ENCODE measurements at places on chromosomes 16 and 17.

GRCh38 chr17:58665946-58666857, 25.6 kb downstream of the TEX14 start:
- DNase-seq, result no peak

GRCh38 chr17:29283496-29283895, 10.5 kb downstream of the NUFIP2 start:
- DNase-seq, result no peak

GRCh38 chr16:10121491-10121890, 60.7 kb downstream of the GRIN2A start:
- DNase-seq, result no peak

- no peak for DNase-seq
Measured at GRCh38 chr17:68565661-68566441, 35.3 kb downstream of the FAM20A start.

GRCh38 chr17:50325906-50326305, 20.0 kb upstream of the XYLT2 start:
- DNase-seq, result no peak

- DNase-seq, result peak; percentile 52
Measured at GRCh38 chr17:64063766-64064224, 43.4 kb upstream of the ICAM2 start.

DNA sequence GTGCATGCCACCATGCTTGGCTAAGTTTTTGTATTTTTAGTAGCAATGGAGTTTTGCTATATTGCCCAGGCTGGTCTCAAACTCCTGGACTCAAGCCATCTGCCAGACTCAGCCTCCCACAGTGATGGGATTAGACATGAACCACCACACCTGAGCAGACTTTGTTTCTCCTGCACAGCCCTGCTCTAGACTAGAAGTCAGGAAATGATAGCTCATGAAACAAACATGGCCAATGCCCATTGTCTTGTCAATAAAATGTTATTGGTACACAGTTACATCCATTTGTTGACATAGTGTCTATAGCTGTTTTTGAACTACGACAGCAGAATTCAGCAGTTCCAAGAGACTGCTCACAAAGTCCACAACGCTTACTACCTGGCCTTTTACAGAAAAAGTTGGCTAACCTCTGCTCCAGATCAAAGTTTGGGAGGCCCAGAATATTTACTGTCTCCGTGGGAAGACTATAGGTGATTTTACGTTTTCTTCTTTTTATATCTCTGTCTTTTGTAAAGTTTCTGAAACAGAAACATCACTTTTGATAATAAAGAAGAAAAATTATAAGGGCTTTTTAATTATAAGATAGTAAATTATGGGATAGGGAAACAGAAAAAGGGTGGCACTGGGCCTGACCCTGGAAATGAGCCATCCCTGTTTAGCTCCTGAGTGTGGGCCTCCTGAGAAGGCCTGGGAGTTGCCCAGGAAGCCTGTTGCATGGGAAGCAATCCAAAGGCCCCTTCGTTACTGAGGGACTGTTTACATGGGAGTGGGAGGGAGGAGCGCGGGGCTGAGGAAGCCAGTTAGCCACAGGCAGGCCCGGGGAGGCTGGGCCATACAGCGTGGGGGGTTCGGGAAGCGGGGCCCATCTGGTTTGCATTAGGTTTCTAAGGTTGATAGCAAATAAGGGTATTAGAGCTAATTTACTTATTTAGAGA, 201.5 kb downstream of the IRF8 start:
- peak; percentile 3 for DNase-seq

DNA sequence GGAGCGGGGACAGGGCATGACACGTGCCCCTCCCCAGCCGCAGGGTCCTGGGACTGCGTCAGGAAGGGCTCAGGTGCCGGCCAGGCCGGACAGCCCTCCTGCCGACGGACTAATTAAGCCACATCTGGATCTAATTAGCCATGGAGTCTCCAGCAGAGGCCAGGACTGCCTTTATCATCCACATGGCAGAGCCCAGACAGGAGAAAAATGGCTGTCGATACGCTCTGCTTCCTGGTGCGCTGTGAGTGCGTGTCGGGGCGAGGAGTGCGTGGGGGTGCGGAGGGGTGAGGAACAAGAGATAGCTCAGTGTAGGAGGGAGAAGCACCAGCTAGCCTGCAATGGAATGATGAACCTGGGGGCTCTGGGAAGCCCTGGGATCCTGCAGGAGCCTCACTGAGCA, 218.8 kb downstream of the IRF8 start:
- no peak for DNase-seq

GRCh38 chr16:66984892-66985311, 3.5 kb upstream of the CES4A start:
- no peak for DNase-seq

- no peak for DNase-seq
Measured at GRCh38 chr16:17295948-17296347, 174.8 kb downstream of the XYLT1 start.

- no peak for DNase-seq
Measured at GRCh38 chr17:48440669-48441068, 10.7 kb upstream of the SKAP1 start.

GRCh38 chr17:75404731-75405364, 630 bp downstream of the GRB2 start:
- DNase-seq, result peak; percentile 53

GRCh38 chr17:9798008-9798407, 6.6 kb upstream of the DHRS7C start:
- no peak for DNase-seq

DNA sequence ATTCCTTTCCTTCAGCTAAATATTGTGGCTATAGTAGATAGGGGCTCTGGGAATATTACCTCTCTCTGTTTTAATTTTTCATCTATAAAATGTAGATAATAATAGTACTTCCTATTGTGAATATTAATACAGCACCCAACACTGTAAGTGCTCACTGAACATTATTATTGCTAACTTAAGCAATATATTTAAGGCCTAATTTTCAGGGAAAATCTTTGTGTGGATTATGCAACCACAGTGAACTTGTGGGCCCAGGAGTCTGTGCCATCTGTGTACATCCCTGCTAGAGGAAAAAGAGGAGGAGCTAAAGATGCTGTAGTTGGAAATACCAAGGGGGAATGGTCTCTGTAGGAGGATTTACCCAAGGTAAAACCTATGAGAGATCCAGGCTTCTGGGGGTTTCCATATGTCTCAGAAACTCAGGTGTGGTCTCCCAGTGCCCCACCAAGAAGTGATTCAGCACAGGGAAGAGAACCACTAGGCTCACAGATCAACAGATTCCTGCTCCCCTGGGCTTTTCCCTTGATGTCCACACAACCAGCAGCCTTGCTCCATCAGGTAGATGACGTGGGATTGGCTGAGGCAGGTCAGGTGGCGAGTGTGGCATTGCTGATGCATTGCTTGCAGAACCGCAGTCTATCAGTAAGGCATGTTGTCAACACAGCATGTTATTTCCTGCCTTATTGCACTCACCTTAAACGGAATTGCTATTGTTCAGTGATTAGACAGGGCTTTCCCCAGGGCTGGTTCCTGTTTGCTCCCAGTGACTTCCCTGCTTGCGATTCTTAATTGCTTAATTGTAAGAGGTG, 1.6 kb upstream of the N4BP1 start:
- DNase-seq, result peak; percentile 71

DNA sequence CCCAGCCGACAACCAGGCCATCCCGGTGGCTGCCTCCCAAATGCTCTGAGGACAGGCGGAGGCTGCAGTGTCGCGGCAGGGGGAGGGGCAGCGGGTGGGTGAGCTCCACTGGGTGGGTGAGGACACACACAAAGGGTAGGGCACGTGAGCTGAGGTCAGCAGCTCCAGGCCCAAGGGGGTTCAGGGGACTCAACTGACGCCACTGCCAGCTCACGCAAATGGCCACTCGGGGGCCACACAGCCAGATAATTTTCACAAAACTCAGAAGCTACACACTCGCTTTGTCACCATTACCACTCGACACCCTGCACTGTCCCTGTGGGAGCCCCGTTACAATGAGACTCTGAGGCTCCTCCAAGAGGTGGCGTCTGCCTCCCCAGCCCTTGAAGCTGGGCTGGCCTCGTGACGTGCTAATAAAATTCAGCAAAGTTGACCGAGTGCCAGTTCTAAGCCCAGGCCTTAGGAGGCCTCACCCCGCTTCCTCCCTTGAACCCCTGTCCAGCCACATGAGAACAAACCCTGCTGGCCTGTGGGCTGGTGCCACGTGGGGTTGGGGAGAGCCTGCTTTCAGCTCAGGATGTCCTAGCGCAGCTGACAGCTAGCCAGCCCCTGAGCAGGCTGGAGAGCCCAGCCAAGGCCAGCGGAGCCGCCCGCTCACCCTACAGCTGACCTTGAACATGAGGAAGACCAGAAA, 56.9 kb downstream of the RMI2 start:
- no peak for DNase-seq

GRCh38 chr17:40579471-40579870, 14.2 kb upstream of the CCR7 start:
- no peak for DNase-seq

- DNase-seq, result no peak
Measured at GRCh38 chr17:70110443-70110880, 35.4 kb downstream of the KCNJ16 start.

GRCh38 chr17:49987290-49987585, 7.8 kb downstream of the DLX3 start:
- DNase-seq, result no peak

DNA sequence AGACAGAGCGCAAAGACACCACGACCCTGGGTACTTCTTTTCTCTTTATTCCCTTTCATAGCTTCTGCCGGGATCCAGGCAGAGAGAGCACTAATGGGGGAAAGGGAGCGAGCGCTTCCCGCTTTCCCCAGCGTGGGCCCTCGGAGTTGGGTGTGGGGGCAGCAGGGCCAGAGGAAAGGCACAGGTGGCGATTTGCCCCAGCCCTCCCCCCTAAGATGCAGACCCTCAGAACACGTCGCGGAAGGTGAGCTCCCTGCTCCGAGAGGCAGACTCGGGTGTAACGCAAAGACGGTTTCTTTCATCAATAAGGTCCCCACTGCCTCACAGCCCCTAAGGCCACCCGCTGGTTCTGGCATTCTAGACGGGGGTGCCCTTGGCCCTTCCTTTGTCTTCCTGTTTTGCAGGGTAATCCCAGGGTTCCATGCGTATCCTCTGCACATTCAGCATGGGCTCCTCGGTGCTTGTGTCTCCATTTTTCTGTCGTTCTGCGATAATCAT, 570 bp upstream of the NME3 start:
- DNase-seq, result no peak

- no peak for DNase-seq
Measured at GRCh38 chr16:27726621-27727261, 176.8 kb downstream of the KATNIP start.

- no peak for DNase-seq
Measured at GRCh38 chr17:322006-322780, 30.4 kb downstream of the RPH3AL start.

- no peak for DNase-seq
Measured at GRCh38 chr16:25563700-25564099, 128.1 kb upstream of the HS3ST4 start.

DNA sequence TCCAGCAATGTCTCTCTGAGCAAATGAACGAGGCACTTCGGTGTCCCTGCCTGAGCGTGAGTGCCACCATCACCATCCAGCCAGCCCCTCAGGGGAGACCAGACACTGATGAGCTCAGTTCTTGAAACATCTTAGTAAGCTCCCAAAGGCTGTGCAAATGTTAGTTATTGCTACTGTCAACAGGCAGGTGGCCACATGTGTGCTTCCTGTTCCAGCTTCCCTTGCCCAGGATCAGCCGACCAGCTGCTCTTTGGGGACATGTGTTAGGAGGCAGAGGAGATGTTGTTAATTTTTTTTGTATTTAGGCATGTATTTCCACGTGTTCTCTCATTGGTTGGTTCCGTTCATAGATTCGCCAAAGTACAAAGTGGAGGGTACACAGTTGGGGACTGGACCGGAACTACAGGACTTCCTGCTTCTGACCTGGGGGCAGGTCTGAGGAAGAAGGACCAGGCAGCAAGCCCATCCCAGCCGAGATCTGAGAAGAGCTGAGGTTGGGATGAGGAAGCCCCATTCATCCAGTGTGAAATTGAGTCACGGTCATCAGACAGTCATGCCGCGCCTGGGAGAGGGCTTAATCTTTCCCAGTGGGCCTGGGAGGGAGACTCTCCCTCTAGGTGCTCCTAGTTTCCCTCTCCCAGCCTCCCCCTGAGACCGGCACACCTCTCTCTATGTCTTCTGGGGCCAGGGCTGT, 3.8 kb downstream of the TTYH2 start:
- DNase-seq, result no peak
